ENCODE measurements at places on chromosomes 6 and 20.

GRCh38 chr6:101403216-101403945 lies 9.9 kb downstream of the GRIK2 start:
- no peak for DNase-seq

DNA sequence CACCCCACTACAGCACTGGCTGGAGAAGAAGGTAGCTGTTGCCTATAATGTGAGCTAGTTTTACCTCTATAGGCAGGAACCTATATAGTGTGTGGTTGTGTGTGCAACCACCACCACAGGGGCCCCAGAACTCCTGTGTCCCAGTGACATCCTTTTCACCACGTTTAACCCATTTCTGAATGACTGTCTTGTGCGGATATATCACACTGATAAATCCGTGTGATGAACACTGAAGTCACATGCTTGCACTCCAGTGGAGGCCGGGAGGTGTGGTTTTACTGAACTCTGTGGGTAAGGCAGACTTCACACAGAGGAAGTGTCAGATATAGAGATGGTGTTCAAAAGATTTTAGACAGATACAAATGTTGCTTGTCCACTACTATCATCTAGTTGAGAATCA lies 32.5 kb downstream of the SDHAF4 start:
- no peak for DNase-seq

DNA sequence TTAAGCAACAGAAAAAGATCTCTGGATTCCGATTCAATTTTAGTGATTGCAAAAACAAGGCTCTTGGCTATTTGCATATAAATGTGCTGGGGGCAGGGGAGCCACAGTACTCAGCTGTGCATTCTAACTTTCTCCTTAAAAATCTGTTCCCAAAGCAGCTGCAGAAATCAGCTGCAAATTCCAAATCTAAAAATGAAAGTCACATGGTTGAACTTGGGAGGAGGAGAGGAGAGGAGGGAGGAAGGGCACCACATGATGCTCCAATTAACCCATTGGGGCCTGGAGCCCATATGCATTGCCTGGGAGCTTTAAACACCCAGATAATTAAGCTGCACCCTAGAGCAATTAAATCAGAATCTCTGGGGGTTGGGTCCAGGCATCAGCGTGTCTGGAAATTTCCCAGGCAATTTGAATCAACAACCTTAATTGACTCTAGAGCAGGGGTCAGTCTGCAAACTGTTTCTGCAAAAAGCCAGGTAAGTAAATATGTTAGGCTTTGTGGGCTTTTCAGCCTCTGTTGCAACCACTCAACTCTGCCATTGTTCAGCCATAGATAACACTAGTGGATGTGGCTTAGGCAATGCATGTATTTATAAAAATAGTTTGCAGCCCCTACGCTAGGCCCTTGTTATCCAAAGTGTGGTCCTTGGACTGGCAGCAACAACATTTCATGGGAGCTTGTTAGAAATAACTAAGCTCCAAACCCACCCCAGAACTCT lies 508.1 kb downstream of the KIF16B start:
- no peak for DNase-seq

GRCh38 chr6:168070804-168071203 lies 8.2 kb downstream of the FRMD1 start:
- DNase-seq, result no peak

GRCh38 chr6:167270499-167271311 lies 20.4 kb upstream of the UNC93A start:
- DNase-seq, result no peak

DNA sequence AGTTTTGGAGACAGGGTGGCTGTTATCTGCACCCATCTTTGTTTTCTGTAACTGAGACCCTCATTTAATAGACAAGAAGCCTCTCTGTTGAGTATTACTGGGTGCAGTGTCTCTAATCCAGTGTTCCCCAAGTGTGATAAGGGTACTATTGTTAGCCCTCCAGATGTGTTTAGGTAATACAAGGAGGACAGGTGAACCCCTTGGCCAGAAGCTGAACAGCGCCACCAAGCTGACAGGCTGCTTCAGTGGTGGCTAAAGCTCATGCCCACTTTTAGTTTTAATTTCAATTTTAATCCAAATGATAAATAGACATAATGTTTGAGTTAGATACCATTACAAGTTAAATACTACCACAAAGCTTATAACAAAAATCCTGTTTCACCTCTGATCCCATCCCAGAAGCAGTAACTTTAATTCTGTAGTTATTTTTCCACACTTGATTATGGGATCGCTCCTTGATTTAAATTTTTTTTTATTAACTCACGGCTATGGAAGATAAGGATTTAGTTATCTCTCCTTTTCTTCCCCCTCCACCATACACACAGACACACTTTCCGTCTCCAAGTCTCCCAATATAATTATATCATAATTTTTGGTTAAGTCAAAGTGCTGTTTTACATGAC lies 8.4 kb upstream of the STK35 start:
- DNase-seq, result peak; percentile 40

GRCh38 chr6:89749918-89750317 lies 69.7 kb downstream of the MDN1 start:
- DNase-seq, result no peak

GRCh38 chr6:125952764-125953501 lies 3.6 kb upstream of the HINT3 start:
- DNase-seq, result no peak

GRCh38 chr6:37792457-37793033 lies 27.0 kb upstream of the ZFAND3 start:
- no peak for DNase-seq

DNA sequence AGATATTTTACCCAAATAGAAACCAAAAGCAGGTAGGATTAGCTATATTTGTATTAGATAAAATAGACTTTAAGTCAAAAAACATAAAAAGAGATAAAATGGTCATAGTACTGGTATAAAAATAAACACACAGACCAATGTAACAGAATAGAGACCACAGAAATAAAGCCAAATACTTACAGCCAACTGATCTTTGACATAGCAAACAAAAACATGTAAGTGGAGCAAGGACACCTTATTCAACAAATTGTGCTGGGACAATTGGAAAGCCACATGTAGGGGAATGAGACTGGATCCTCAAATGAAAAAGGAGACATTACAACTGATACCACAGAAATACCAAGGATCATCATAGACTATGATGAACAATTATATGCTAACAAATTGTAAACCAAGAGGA lies 94.5 kb upstream of the SIRPG start:
- no peak for DNase-seq

- no peak for DNase-seq
Observed at GRCh38 chr6:112927641-112928320, 580.7 kb downstream of the RFPL4B start.

DNA sequence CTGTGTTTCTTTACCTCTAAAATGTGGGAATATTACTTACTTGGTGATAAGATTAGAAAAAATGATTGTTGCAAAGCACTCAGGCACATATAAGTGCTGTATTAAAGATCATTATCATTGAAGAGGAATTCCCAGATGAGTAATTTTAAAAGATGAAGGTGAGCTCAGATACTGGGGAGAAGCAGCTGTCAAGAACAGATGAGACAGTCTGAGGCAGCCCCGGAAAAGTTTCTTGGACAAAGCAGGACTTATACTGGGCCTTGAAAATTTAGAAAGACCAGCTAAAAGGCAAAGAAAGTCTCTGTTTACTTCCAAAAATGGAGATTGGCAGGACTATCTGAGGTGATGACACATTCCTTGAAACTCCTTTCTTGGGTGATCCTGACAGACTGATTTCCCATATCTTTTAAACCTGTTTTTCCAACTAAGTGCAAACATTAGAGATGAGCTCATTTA lies 93.8 kb upstream of the MARCKS start:
- DNase-seq, result no peak

DNA sequence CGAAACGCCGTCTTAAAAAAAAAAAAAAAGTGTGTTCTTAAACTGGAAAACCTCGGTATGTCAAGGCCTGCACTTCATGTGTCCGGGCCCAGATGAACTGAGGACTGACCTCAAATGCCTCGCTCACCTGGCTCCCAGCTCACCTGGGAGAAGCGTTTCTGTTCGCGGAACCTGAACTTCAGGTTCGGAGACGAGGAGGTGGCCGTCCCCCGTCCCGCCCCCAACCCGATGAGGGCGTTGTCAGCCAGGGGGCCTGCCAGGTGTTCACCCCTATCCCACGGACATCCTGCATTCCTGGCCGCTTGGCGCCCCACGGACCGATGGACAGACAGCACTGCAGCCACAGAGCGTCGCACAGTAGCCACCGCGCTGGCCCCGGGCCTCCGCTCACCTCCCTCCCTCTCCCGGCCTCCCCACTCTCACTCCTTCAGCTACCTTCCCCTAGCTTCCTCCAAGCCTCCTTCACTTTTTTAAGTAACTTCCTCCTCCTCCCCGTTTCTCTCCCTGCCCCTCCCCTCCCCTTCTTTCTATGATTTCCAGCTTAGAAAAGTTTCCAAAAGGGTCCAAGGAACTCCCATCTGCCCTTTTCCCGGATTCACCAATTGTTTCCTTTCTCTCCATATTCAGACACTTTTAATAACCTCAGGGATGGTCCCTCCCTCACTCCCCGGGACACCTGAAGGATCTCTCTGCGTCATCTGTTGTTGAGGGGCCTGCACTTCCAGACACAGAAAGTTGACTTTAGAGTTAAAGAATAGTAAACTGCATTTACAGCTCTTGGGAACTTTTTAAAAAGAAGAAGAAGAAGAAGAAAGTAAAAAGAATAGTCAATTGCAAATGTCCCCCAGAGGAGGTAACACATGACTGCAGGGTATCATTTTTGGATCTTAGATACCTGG lies 22.7 kb upstream of the MCM3 start:
- DNase-seq, result no peak

- no peak for DNase-seq
Observed at GRCh38 chr20:9280666-9281065, 211.8 kb downstream of the PLCB4 start.

- peak; percentile 47 for DNase-seq
Observed at GRCh38 chr20:3430376-3431069, 23.1 kb upstream of the DNAAF9 start.

GRCh38 chr6:156418253-156418652 lies 358.9 kb upstream of the ARID1B start:
- DNase-seq, result no peak

DNA sequence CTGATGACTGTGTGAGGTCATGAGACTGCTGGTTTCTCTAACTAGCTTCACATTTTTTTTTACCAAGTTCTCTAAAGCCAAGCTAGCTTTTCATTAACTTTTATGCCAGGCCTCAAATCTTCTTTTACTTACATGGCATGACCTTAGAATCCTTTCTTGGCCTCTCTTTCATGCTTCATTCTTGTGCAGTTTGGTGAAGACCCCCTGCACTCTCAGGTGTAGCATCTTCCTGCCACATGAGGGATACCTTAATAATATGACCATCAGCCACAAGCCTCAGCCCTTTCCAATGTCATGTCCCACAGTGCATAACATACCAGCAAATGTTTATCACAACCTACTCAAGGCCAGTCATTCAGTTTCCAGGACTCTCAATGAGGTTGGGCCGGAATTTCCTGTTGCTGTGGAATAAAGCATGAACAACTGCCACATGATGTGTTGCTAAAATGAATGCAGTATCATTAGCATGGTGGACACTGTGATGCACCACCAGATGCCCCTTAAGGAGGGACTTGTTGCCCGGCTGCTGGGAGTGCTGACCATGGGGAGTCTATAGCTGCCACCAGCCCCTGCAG lies 72.2 kb downstream of the RIN2 start:
- no peak for DNase-seq

GRCh38 chr6:44615621-44616020 lies 228.1 kb downstream of the CDC5L start:
- no peak for DNase-seq

- DNase-seq, result no peak
Observed at GRCh38 chr20:32965115-32965514, 39.1 kb downstream of the SUN5 start.

DNA sequence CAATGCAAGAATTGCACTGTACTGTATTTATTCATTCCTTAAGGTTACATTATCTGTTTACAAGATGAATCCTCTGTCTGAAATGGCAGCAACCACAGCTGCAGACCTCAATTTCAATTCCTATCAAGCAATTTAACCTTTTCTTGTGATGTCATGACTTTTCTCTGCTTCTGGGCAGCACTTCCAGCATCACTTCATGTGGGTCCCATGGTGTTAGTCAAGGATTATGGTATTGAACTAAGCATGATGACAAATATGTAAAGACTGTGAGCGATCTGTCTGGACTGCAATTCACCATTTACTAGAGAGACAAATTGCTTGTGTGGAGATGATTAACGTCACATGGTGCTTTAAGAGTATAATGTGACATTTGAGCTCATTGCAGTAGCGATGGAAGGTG lies 90.5 kb upstream of the CCN2 start:
- no peak for DNase-seq

DNA sequence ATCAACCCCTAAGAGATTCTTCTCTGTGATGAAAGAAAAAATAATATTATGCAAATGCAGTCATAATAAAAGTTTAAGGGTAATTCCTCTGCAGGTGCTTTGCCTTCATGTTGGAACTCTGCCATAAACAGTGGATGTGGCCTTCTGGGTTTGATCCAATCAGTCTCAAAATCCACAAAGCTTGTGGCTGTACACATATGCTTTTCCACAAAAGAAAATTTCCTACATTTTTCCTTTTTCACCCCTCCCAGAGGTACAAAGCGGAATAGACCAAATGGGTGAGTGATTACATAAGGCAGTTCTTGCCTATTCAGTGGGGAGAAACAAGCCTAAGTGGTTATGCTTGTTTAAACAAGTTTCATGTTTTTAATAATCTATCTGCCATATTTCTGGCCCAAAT lies 16.7 kb downstream of the CALHM5 start:
- no peak for DNase-seq

GRCh38 chr20:9928281-9928737 lies 89.4 kb upstream of the PAK5 start:
- DNase-seq, result no peak

- DNase-seq, result no peak
Observed at GRCh38 chr20:33460711-33461110, 17.1 kb upstream of the SNTA1 start.

GRCh38 chr20:1002682-1003561 lies 811 bp upstream of the RSPO4 start:
- no peak for DNase-seq

- DNase-seq, result no peak
Observed at GRCh38 chr6:14903176-14904038, 342.5 kb upstream of the JARID2 start.

DNA sequence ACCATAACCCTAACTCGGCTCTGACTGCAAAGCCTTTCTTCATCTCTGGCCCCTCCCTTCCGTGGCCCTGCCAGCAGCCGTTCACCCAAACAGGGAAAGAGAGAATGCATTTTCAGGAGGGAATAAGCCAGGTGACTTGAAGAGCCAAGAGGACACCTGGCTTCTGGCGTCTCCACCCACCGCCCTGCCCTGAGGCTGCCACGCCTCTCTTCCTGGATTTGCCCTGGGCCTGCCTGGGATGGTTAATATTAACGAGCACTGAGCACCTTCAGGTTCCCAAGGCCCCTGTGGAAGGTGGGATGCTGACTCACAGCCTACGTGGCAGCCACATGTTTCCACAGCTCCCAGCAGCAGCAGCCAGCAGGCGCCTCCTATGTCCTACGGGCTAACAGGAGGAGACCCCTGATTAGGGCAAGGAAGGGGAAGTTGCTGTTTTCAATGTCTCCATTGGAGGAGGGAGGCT lies 138.0 kb upstream of the RREB1 start:
- DNase-seq, result no peak

DNA sequence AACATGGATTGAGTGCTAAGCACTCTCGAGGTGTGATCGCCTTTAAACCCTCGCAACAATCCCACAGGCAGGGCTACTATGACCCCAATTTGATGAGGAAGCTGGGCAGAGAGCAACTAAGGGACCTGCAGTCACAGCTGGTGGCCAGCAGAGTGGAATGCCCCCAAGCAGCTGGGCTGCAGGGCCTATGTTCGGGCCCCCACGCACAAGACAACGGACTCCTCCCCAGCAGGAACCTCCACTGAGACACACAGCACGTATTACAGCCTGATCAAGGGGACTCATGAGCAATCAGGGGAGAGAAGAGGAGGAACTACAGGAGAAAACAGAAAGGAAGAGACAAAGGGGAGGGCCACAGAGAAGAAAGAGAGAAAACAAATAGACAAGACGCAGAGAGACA lies 21.7 kb downstream of the CST7 start:
- no peak for DNase-seq

All from germinal center (tissue), 1 donor.